ENCODE measurements at places on chromosomes 3 and 15.

DNA sequence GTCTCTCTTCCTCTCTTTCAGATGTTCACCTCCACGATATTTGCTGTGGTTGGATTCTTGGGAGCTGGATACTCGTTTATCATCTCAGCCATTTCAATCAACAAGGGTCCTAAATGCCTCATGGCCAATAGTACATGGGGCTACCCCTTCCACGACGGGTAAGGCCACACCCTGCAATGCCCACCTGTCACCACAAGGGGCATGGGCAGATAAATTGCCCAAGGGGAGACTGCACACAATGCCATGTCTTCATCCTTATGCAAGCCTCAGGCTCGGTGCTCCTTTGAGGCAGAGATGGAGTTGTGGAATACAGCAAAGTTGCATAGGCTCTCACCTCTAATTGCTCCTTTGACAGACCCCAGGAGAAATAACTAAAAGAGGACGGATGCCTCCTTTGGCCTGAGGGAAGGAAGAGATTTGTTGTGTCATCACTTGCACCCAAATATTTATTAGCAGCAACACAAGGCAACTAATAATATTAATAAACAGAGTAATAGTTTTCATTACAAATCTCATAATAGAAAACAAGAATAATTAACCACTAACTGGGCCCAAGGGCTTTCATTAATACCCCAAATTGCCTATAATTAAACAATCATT lies 13.2 kb downstream of the TM4SF4 start:
- DNase-seq = peak; percentile 81

DNA sequence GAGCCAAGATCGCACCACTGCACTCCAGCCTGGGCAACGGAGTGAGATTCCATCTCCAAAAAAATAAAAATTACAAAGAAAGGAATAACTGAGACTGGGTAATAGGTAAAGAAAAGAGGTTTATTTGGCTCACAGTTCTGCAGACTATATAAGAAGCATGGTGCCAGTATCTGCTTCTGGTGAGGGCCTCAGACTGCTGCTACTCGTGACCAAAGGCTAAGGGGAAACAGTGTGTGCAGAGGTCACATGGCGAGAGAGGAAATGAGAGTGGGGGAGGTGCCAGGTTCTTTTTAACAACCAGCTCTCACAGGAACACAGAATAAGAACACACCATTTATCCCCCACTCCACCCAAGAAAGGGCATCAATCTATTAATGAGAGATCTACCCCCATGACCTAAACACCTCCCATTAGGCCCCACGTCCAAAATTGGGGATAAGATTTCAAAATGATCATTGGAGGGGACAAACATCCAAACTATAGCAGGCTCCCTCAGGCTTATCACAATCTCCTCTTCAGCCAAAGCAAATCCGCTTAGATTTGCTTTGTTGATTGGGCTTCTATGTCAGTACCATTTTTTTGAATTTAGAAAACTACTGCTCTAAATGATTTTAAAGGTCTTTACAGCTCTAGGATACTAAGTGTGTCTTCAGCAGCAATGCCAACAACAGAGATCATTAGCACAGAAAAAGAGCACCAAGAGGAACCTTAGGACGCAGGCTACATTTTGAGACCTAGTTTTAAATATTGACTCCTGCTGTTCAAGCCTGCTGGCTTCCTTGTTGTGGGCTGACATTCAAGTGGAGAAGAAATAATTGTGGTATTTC lies 84.2 kb upstream of the TBL1XR1 start:
- DNase-seq = no peak

GRCh38 chr3:184176377-184177330 lies 2.0 kb downstream of the AP2M1 start:
- DNase-seq = peak; percentile 92

GRCh38 chr3:1164101-1164500 lies 71.3 kb downstream of the CNTN6 start:
- DNase-seq = no peak

- DNase-seq = peak; percentile 73
These were observed 195.4 kb downstream of the OPA1 start for GRCh38 chr3:193788189-193788991.
